ENCODE measurements at places on chromosomes 2 and 18.

GRCh38 chr2:180523621-180524340 lies 456.6 kb upstream of the UBE2E3 start:
- DNase-seq: no peak

GRCh38 chr2:190683802-190684201 lies 34.9 kb downstream of the NAB1 start:
- DNase-seq: no peak

DNA sequence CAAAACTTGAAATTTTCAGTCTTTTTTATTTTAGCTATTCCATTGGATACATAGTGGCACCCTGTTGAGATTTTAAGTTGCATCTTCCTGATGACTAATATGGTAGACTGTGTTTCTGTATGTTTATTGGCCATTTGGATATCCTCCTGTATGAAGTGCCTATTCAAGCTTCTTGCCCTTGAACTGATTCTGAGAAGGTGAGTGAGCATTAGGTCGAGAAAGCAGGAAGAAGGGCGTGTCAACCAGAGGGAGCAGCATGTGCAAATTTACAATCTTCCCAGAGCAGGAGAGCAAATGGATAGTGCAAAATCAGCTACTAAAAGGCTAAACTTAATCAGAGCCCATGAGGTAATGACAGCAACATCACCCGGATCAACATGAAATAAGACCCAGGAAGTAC lies 8.6 kb downstream of the INPP1 start:
- no peak for DNase-seq

- no peak for DNase-seq
Observed at GRCh38 chr2:175815537-175815936, 186.5 kb downstream of the LNPK start.

- DNase-seq: no peak
Observed at GRCh38 chr18:28684746-28685355, 507.9 kb upstream of the CDH2 start.

DNA sequence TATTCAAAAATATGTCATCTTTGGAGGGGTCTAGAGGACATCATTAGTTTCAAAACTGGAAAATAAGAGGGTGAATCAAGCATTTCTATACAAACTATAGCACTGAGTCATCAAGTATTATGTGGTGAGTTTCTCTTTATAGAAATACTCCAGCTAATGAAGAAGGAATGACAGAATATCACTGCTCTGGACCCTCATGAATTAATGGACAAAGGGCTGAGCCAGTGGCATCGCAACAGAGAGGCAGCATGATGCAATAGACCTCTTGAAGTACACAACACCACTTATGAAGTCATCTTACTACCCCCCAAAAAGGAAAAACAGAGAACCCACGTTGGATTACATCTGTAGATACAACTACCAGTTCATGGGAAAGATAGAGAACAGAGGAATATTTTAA lies 27.4 kb upstream of the EIF2AK3 start:
- DNase-seq: no peak

DNA sequence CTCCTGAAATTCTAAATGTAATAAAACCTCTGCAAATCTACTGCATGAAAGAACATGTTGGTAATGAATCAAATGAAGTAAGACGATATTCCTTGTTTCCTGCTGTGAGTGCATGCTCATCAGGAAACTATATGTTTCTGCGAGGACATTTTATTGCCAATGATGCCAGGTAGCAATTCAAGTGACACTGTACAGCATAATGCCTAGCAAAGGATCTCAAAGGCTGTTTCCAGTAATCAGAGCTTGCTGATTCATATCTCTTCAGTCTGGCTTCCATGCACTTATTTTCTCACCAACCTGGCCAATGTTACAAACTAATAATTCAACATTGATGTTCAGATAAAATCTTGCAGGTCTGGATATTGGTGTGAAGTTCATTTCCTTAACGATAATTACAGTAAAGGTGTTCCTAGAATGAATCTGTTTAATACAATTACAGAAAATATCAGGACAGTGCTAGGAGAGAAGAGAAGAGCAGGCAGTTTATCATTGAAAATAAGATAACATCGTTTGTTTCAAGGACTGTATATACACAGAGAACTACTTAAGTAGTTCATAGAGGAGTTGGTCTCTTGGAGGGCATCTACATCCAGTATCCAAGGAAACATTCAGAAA lies 568.5 kb upstream of the SOX11 start:
- no peak for DNase-seq

DNA sequence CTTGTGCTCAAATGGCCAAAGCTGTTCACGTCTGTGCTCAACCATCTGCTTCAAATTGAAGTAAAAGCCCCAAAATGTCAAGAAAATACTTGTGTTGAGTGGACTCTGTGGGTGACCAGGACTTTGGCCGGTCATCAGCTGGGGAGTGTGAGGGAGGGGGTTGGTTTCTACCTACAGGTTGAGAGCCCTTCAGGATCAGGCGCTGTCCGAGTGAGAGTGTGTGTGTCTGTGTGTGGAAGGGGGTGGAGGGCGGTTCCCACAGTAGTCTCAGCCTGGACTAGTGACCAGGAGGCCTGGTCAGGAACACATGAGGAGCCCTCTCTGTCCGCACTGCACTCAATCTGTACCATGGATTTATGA lies 34.2 kb downstream of the ATOH8 start:
- no peak for DNase-seq

DNA sequence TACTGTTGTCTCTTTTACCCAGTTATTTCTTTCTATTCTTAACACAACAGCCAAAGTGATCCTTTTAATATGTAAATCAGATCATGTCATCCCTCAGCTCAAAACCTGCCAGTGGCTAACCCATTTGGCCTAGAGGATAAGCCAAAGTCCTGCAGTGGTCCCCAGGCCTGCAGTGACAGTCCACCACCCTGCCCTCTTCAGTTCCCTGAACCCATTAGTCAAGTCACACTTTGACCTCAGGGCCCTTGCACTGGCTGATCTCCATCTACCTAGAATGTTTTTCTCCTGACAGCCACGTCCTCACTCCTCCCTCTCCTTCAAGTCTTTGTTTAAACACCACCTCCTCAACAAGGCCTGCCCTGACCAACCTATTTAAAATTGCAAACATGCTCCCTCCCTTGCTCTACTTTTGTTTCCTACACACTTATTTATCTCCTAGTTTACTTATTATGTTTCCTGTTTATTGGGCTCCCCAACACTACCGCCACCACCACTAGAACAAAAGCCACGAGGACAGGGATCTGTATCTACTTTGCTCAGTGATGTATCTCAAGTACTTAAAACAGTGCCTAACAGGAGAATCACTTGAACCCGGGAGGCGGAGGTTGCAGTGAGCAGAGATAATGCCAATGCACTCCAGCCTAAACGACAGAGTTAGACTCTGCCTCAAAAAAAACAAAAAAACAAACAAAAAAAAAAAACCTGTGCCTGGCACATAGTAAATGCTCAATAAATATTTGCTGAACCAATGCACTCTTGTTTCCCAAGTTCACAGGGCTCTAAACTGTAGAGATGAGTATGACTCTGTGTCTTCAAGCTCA lies 9.3 kb downstream of the MREG start:
- DNase-seq: no peak

DNA sequence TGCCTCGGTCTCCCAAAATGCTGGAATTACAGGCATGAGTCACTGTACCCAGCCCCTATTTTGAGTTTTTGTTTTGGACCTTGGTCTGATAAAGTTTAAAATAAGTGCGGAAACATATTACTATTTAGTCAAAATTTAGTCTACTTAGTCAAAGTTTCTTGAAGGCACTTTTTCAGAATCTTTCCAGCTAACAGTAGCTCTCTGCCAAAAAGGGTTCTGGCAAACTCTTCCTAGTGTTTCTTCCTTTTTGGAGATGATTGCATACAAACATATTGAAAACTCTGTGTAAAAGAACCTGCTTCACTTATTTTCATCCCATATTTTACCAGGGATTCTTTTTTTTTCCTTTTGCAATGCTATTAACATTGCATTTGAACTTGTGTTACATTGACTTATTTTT lies 28.8 kb downstream of the GMCL1 start:
- DNase-seq: no peak

- no peak for DNase-seq
Observed at GRCh38 chr2:162053808-162054155, 20.2 kb downstream of the DPP4 start.

DNA sequence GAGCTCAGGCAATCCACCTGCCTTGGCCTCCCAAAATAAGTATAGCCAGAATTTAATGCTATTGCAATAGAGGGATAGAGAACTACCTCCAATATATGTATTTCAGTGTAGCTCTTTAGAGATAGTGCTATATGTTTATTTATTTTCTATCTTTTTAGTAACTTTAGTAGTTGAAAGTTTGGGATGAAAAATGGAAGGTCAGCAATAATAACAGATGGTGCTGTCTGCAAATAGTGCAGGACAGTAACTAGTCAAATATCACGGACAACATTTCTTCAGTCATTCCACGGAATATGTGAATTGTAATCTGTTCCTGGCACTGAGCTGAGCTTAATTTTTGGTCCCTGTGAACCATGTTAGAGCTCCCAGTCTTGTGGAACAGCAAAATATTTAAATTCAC lies 43.2 kb upstream of the GULP1 start:
- no peak for DNase-seq

GRCh38 chr2:224780106-224780505 lies 63.9 kb upstream of the CCDC195 start:
- DNase-seq: no peak

GRCh38 chr2:203567691-203568090 lies 32.6 kb upstream of the RAPH1 start:
- DNase-seq: no peak

DNA sequence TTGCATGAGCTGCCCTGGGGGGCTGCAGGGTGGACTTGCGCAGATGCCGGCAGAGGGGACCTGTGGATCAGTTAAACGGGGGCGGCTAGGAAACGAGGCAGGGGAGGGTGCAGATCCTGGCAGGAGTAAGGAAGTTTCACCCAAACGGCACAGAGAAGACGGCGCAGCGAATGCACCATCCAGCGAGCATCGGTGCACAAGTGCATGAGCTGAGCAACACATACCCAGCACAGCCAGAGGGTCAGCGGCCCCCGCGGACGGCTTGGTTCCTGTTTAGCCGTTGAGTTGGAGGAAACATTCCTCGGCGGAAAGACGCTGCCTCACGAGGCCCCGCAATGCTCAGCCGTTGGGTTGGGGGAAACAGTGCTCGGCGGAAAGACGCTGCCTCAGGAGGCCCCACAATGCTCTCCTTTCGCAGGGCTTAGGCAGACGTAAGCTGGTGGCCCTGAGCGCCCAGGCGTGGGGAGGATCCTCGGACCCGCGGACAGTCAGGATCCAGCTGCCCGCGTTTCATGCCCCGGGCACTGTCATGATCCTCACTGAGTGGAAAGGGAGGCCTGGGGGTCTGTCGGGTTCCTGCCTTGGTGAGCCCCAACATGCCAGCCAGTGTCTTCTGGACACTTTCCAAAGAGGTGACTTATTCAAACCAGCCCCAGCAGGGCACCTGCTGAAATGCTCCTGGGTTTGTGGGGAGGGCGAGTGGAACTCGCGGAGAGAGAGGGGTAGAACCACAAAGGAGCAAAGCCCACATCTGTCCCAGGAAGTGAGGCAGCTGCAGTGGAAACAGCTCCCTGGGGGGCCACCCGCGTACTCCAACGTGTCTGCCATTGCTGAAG lies 86.3 kb downstream of the NDUFA10 start:
- DNase-seq: no peak

DNA sequence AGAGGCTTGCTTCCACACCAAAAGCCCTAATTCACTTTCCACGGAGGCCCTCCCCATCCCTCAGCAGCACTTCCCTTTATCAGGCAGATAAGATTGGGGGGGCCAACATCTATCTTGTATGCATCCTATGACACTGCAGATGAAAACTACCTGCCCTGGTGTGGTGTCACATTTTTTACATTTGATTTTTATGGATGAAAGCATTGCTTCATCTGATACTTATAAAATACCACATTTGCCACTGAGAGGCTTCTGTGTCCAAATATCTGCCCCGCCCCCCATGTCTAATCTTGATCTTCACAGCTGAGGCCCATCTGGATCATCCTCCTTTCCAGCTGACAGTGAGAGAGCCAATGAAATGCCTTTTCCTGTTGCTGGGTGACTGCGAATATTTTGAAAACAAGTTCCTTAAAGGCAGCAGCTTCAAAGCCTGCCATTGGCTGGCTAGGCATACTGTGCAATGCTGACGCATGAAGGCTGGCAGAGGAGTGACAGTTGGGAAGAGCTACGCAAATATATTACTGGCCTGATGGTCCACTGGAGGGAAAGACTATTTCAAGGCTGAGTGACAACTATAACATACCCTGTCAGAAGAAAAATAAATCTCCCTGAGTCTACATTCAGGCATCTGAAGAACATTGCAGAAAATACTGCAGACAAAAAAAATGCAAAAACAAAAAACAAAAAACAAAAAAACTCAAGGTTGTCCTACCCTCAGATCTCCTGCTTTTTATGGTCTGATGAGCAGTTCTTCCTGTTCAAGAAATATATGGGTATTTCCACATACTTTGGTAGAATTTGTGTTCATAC lies 318.7 kb downstream of the PDE11A start:
- DNase-seq: no peak

DNA sequence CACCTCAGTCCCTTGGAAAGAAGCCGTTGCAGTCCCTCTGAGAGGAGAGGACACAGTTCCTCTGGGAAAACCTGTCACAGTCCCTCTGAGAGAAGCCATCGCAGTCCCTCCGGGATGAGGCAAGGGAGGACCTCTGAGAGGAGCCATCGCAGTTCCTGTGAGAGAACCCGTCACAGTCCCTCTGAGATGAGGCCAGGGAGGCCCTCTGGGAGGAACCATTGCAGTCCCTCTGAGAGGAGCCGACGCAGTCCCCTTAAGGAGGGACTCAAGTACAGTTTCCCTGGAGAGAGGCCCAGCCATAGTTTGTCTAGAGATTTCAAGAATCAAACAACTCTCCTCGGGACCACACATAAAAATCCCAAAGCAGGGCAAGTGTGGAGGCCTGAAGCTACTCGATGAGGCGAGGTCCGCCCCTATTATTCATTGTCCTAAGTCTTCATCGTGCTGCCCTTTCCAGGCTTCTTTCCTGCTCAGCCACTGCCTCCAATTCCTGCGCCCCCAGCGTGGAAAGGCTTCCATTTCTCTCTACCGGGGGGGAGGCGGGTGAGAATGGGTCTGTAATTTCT lies 630 bp upstream of the ZNF512 start:
- DNase-seq: no peak

- DNase-seq: peak; percentile 9
Observed at GRCh38 chr2:241739651-241740050, 5.2 kb downstream of the D2HGDH start.

GRCh38 chr18:55650363-55650870 lies 62.4 kb upstream of the TCF4 start:
- DNase-seq: no peak

DNA sequence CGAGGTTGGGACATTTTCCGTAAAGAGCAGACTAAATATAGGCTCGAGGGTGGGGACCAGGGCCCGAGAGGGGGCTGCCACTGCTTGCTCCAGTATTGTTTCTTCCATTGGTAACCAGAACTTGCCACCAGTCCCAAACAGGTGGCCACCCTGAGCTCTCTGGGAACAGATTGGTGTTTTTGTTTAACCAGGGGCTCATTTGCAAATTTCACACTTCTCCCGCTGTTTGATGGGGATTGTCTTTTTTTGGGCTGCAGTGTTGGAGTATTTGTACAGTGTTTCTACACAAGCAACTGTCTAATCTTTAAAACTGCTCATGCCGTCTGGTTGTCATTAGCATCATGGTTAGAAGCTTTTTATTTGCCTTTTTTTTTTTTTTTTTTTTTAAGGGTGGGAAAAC lies 8.5 kb downstream of the AGAP1 start:
- no peak for DNase-seq
